ENCODE measurements at places on chromosomes 12 and 14. TPM values are rescaled to one million over a fixed set of nuclear protein-coding genes. Genes with fewer than 3 reads are reported as not detected.

The GPR68 gene
- 1.3 TPM for total RNA-seq

The BIN2 gene
- 1.7 TPM for total RNA-seq

The NANOG gene
- not detected for total RNA-seq

DNA sequence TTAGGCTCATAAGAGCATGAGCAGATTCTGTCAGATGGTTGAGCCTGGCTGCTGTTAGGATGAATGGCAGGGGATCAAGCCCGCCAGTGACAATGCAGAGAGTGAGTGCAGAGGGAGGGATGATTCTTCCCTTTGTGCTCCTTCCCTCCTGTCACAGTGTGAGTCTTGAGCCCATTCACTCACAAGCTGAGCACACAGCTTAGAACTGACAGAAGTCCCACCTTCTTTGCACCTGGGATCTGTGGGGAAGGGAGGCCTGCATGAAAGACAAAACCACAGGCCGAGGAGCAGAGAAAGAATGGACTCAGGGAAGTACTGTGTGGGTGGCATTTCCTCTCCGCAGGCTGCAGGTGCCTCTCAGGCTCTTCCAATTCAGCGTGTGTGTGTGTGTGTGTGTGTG, 160.6 kb downstream of the KCNA5 start:
- no peak overlapping the region for H3K27ac ChIP-seq
- DNase-seq: no peak
- no peaks in the 10 kb centered on the region for H3K4me1 ChIP-seq
- no peaks in the 10 kb centered on the region for H3K27me3 ChIP-seq
- no peaks in the 10 kb centered on the region for H3K36me3 ChIP-seq

GRCh38 chr12:120283318-120283717, 8.4 kb downstream of the RNU4-2 start:
- no peaks in the 10 kb centered on the region for H3K27me3 ChIP-seq
- no peaks in the 10 kb centered on the region for H3K36me3 ChIP-seq
- no peak overlapping the region for H3K4me3 ChIP-seq
- H3K27ac ChIP-seq: no peak overlapping the region
- no peaks in the 10 kb centered on the region for H3K4me1 ChIP-seq
- no peak for DNase-seq

- no peaks in the 10 kb centered on the region for H3K36me3 ChIP-seq
- no peaks in the 10 kb centered on the region for H3K4me1 ChIP-seq
Observed at GRCh38 chr14:65469903-65470302, 57.4 kb downstream of the FUT8 start.

- no peaks in the 10 kb centered on the region for H3K27me3 ChIP-seq
- DNase-seq: no peak
- no peak overlapping the region for H3K4me3 ChIP-seq
- peaks cover 5% of the 10 kb centered on the region for H3K4me1 ChIP-seq
- H3K27ac ChIP-seq: no peak overlapping the region
Observed at GRCh38 chr12:105030820-105031807, 45.0 kb downstream of the NOPCHAP1 start.

- H3K27ac ChIP-seq: no peak overlapping the region
- H3K36me3 ChIP-seq: no peaks in the 10 kb centered on the region
- no peak for DNase-seq
- H3K27me3 ChIP-seq: no peaks in the 10 kb centered on the region
Observed at GRCh38 chr12:91902860-91903683, 242.6 kb downstream of the BTG1 start.

DNA sequence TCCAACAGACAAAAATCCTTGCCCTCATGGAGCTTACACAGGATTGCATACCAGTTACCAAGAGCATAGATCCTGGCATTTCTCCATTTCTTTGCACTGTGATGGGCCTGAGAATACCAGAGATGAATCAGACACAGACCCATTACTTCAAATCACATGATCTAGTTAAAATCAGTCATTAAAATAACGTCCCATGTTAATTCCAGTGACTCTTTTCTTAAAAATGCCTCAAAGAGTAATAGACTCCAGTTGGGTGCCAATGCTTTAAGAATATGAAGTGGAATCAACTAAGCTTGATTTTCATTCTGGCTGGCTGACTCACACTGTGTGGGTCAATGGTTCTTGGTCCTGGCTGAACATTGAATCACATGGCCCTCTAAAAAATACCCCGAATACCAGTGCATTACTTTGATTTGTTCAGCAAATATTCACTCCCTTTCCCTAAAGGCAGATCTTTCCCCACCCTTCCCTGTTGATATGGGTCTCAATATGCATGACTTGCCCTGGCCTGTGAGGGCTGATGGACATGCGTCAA, 11.0 kb downstream of the ASB2 start:
- peaks cover 89% of the 10 kb centered on the region for H3K4me1 ChIP-seq
- peak overlapping the region; percentile 89 for H3K27ac ChIP-seq

- no peak overlapping the region for H3K4me3 ChIP-seq
- peak overlapping the region; percentile 70 for H3K27ac ChIP-seq
- DNase-seq: no peak
- H3K36me3 ChIP-seq: peaks cover 9% of the 10 kb centered on the region
- peaks cover 27% of the 10 kb centered on the region for H3K4me1 ChIP-seq
Observed at GRCh38 chr12:29562110-29562804, 64.8 kb upstream of the OVCH1 start.

DNA sequence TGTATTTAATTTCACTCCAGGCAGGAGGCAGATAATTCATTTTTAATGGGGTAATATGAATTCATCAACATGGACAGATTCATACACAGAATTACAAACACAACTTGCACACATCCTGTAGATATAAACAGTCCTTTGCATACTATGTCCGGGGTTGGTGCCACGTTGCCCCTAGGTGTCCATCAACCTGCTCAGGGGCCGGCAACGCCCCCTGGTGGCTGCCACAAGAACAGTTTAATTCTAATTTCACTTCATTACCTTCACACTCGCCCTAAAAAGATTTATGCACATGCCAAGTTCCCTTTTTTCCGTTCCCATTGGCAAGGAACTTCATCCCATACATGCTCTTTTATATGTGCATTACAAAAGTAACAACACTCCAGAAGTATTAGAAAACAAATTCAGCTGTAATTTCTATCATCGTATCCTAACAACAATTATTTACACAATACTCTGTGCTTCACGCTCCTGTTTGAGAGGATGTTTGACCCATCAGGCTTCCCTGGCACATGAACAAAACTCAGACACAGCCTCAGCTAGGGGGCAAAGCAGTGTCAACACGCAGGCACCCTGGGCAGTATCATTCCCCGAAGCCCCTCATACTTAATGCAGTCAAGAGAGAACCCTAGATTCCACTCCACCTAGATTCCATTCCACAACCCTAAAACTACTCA, 15.5 kb downstream of the MANSC1 start:
- H3K27me3 ChIP-seq: no peaks in the 10 kb centered on the region
- H3K36me3 ChIP-seq: peaks cover 10% of the 10 kb centered on the region
- H3K4me1 ChIP-seq: peaks cover 18% of the 10 kb centered on the region
- no peak overlapping the region for H3K27ac ChIP-seq
- H3K4me3 ChIP-seq: no peak overlapping the region
- DNase-seq: no peak
